ENCODE measurements at places on chromosomes 11 and 22. TPM values are rescaled to one million over a fixed set of nuclear protein-coding genes. Genes with fewer than 3 reads are reported as not detected.

DNA sequence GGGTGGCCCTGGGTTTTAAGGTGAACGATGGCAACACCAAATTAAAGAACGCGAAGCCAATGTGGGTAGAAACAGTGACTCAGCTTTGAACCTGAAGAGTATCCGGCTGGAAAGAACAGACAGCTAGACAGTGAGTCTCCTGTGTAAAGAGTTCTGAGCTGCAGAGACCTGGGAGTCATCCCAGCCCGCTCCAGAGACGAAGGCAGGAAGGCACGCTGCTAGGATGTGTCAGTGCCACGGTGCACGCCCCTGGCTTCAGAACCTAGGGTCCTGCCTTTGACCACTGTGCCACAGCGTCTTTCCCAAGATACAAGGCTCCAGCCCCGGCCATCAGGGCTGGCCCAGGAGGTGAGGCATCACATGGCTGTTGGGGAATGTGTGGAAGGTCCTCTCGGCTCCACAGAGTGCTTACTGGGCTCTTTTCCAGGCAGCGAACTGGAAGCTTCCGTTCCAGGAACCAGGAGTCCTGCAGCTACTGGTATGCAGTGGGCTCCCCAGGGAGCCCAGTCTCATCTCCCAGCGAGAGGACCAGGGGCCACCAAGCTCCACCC is 29.9 kb downstream of the LRFN4 start:
- H3K36me3 ChIP-seq: no peaks in the 10 kb centered on the region
- DNase-seq: no peak
- no peak overlapping the region for H3K27ac ChIP-seq
- peaks cover 8% of the 10 kb centered on the region for H3K4me1 ChIP-seq
- H3K4me3 ChIP-seq: no peak overlapping the region
- H3K27me3 ChIP-seq: peaks cover 3% of the 10 kb centered on the region

DNA sequence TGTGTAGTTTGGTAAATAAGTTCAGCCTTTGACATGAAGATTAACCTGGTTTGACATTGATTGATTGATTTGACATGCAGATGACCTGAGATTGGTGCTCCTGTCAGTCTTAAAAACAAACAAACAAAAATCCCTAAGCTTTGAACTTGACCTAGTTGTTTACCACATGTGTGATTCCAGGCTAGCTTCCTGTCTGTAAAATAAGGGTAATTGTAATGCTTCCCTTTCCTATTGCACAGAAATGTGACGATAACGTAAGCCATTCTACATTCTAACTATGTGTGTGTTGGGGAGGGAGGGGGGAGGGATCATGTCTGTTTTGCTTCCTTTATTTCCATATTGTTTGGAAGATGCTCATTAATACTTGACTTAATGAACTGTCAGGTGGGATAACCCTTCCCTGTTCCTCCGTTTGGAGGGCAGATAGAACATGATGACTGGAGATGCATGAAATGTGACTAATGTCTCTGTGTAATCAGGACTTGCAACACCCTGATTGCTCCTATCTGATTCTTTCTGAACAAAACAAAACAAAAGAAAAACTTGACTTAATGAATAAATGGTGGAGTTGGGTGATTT is 106.1 kb upstream of the CLMP start:
- H3K36me3 ChIP-seq: no peaks in the 10 kb centered on the region
- H3K27ac ChIP-seq: no peak overlapping the region
- H3K4me3 ChIP-seq: no peak overlapping the region
- DNase-seq: no peak

DNA sequence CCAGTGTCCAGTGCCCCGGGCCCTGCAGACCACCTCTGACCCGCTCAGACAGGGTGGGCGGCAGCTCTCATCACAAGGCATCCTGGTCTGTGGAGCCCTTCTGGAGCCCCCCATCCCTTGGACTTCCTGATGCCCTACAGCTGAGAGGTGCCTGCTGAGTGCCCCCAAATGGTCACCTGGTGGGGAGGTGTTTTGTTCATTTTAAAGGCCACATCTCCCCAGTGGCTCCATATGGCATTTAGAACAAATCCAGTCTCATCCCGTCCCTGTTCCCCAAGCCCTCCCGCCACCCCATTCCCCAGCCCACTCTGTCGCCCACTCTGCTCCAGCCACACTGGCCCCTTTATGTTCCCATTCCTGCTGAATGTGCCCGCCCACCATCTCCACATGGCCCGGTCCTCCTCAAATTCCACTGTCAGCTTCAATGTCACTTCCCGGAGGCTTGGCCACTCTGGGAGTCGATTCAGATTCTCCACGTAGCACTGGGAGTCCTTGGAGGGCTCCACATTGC is 32.8 kb downstream of the OSBPL5 start:
- no peak for DNase-seq
- no peaks in the 10 kb centered on the region for H3K36me3 ChIP-seq
- H3K4me1 ChIP-seq: peaks cover 3% of the 10 kb centered on the region
- peaks cover 8% of the 10 kb centered on the region for H3K27me3 ChIP-seq
- no peak overlapping the region for H3K27ac ChIP-seq

The P2RY2 gene
- 0.10 TPM for total RNA-seq

DNA sequence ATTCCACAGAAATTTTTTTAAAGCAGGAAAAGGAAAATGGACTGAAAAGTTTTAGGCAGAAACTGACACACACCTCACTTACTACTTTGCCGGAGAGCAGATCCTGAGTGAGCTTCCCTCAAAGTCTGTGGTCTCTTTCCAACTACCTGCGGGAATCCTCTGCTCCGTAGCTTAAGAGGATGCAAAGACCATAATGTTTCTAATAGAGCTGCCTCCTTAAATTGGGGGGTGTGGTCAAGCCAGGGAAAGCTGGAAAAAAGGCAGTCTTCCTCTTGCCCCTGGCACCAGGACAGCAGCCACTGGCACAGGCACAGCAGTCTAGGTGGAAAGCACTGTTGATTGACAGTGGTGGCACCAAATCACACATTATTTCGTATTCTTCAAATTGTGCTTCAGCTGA is at the start of gene ETS1:
ETS1 (minus strand) TSS at position 144 of the 400 bp plus-strand sequence. CDS start 14,428 bp downstream, outside the sequence.
- H3K27me3 ChIP-seq: peaks cover 5% of the 10 kb centered on the region
- peaks cover 41% of the 10 kb centered on the region for H3K4me1 ChIP-seq
- peak within 1 kb of the TSS; percentile 91 for H3K4me3 ChIP-seq
- DNase-seq: no peak
- H3K36me3 ChIP-seq: no peaks in the 10 kb centered on the region

The MRPL23 gene
- 29.2 TPM for total RNA-seq

GRCh38 chr11:11969380-11970215 is 38.8 kb downstream of the DKK3 start:
- no peak overlapping the region for H3K4me3 ChIP-seq
- H3K27ac ChIP-seq: no peak overlapping the region
- H3K4me1 ChIP-seq: no peaks in the 10 kb centered on the region
- H3K36me3 ChIP-seq: peaks cover 3% of the 10 kb centered on the region
- DNase-seq: no peak

- peaks cover 7% of the 10 kb centered on the region for H3K4me1 ChIP-seq
- H3K27ac ChIP-seq: no peak overlapping the region
- H3K4me3 ChIP-seq: peak overlapping the region; percentile 21
- no peak for DNase-seq
Observed at GRCh38 chr11:65021003-65021402, 6.2 kb upstream of the SNX15 start.

GRCh38 chr11:567629-568292 is 7.0 kb downstream of the RASSF7 start:
- no peaks in the 10 kb centered on the region for H3K36me3 ChIP-seq
- H3K4me3 ChIP-seq: peak overlapping the region; percentile 90
- peaks cover 18% of the 10 kb centered on the region for H3K27me3 ChIP-seq
- H3K27ac ChIP-seq: no peak overlapping the region
- no peaks in the 10 kb centered on the region for H3K4me1 ChIP-seq
- no peak for DNase-seq

The IFITM1 gene
- 23.4 TPM for total RNA-seq

Measured in endothelial cell (in vitro differentiated cells).